ENCODE measurements at places on chromosomes 3 and 15.

GRCh38 chr15:35548435-35548834 is 2.5 kb upstream of the DPH6 start:
- DNase-seq = no peak

DNA sequence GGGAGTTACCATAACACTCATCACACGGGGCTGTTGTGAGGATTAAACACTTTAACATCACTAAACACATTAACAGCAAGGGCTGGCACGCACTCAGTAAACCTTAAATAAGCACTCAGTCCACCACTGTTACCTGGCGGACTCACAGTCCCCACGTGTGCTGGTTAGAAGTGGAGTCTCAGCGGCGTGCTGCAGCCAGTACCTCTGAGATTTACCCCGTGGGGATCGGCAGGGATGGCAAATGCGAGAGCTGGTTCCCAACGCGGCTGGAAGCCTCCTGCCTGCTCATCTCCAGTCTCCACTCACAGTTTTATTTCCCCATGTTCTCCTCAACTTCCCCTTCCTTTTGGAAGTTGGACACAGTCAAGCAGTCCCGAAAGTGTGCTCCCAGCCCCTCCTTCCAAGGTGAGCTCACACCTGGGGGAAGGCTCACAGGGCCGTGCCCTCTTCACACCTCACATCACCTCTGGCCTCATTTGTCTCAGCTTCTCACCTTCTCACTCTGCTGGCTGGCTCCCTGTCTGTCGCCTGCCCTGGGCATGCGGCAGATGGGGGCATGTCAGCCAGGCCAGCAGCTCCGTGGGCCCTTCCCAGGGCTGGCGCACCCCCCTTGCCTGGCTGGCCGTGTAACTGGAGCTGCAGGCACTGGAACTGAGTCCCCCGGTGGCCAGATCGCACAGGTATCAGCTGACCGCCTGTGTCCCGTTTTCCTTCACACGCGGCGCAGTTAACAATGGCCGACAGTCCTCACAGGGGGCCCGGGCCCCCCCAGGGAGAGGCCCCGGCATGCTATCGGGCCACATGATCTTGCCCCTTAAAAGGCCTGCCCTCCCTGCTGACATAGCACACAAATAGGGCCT is 87.1 kb downstream of the WNT7A start:
- DNase-seq = no peak

DNA sequence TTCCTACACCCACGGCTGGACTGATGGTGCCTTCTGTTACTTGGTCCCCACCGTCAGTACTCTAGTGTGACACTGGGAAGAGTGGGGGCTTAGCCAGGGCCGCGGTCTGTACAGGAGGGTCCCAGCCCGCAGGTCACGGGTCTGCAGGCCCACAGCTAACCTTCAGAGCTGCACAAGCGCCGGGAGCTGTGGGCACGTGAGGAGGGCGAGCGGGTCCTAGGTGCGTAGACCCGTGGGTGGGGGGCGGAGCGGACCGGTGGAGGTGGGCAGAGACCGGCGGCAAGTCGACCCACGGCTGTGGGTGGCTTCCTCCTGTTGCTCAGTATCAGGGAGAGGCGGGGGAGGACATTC is 1.2 kb downstream of the TNFAIP8L3 start:
- no peak for DNase-seq

- no peak for DNase-seq
These were observed 4.8 kb downstream of the GLYCTK start for GRCh38 chr3:52292247-52293065.
